ENCODE measurements at places on chromosomes 5 and 9. TPM values are rescaled to one million over a fixed set of nuclear protein-coding genes. Genes with fewer than 3 reads are reported as not detected.

The PCDHB11 gene
- 0.61 TPM for polyA plus RNA-seq

The RNF183 gene
- polyA plus RNA-seq: not detected

The CDO1 gene
- 3.1 TPM for polyA plus RNA-seq

The GFI1B gene
- polyA plus RNA-seq: 0.03 TPM

The LIX1 gene
- 0.02 TPM for polyA plus RNA-seq

The SLC36A2 gene
- polyA plus RNA-seq: not detected

The HCN1 gene
- polyA plus RNA-seq: not detected

The FXN gene
- 15.7 TPM for polyA plus RNA-seq

DNA sequence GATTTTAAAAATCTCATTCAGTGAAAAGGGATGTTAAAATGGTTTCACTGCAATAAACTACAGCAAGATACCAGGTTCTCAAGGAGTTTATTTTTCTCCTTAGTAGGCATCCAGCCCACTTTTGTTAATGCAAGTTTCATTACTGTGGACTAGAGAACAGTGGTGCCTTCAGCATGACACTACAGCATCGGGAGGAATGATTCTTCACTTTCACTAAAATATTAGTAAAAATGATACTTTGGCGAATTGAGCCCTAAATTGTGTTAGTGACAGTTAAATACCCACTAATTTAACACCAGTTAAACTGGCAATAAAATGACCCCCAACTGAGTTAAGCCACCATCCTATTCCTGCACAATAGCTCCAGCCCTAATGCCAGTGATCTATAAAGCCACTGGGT lies 152.2 kb upstream of the MPDZ start:
- no peak overlapping the region for H3K27ac ChIP-seq
- H3K4me3 ChIP-seq: no peak overlapping the region
- H3K36me3 ChIP-seq: no peaks in the 10 kb centered on the region
- H3K4me1 ChIP-seq: no peaks in the 10 kb centered on the region
- H3K27me3 ChIP-seq: no peaks in the 10 kb centered on the region

GRCh38 chr5:159061179-159061796 lies 38.4 kb downstream of the EBF1 start:
- peak; percentile 41 for DNase-seq
- no peaks in the 10 kb centered on the region for H3K36me3 ChIP-seq
- H3K27me3 ChIP-seq: no peaks in the 10 kb centered on the region
- H3K4me1 ChIP-seq: peaks cover 13% of the 10 kb centered on the region

GRCh38 chr5:66854416-66854815 lies 258.2 kb downstream of the MAST4 start:
- DNase-seq: no peak
- H3K27me3 ChIP-seq: no peaks in the 10 kb centered on the region
- no peak overlapping the region for H3K4me3 ChIP-seq
- H3K4me1 ChIP-seq: peaks cover 5% of the 10 kb centered on the region
- no peaks in the 10 kb centered on the region for H3K36me3 ChIP-seq
- no peak overlapping the region for H3K27ac ChIP-seq

DNA sequence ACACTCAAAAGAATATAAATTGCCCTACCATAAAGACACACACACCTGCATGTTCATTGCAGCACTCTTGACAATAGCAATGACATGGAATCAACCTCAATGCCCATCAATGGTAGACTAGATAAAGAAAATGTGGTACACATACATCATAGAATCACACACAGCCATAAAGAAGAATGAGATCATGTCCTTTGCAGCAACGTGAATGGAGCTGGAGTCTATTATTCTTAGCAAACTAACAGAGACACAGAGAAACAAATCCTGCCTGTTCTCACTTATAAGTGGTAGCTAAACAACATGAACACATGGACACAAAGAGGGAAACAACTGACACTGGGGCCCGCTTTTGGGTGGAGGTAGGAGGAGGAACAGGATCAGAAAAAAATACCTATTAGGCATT lies 2062.2 kb upstream of the CDH6 start:
- H3K36me3 ChIP-seq: no peaks in the 10 kb centered on the region
- H3K4me3 ChIP-seq: no peak overlapping the region
- no peak overlapping the region for H3K27ac ChIP-seq

- H3K36me3 ChIP-seq: peaks cover 39% of the 10 kb centered on the region
- peak overlapping the region; percentile 98 for H3K27ac ChIP-seq
- H3K4me1 ChIP-seq: peaks cover 33% of the 10 kb centered on the region
- DNase-seq: peak; percentile 49
- H3K4me3 ChIP-seq: no peak overlapping the region
- H3K27me3 ChIP-seq: no peaks in the 10 kb centered on the region
Measured at GRCh38 chr9:18543406-18544192, 69.6 kb downstream of the ADAMTSL1 start.

- H3K27ac ChIP-seq: no peak overlapping the region
- H3K27me3 ChIP-seq: no peaks in the 10 kb centered on the region
- H3K4me3 ChIP-seq: no peak overlapping the region
- H3K36me3 ChIP-seq: no peaks in the 10 kb centered on the region
Measured at GRCh38 chr9:2216591-2216990, 201.4 kb downstream of the SMARCA2 start.

DNA sequence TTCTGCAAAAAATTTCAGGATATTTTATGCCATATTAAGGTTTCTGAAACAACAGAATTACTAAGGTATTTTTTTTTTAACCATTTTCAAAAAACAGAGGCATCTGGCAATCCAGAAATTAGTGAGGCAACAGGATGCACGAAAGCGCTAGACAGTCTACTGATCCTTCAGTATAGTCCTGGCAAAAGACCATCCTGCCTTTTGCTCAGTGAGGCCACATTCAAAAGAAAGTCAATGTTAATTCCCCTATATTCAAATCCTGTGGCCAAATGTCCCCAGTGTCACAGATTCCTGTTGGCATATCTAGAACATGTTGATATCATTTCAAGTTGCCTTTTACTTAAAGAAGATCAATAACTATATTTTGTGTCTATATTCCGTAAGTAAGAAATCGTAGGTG lies 13.1 kb upstream of the NFIB start:
- H3K36me3 ChIP-seq: no peaks in the 10 kb centered on the region
- H3K27me3 ChIP-seq: no peaks in the 10 kb centered on the region
- H3K4me1 ChIP-seq: 0 out of 2 replicates have a peak, but pooled peaks cover 4% of the 10 kb centered on the region
- no peak overlapping the region for H3K27ac ChIP-seq
- H3K4me3 ChIP-seq: no peak overlapping the region

- H3K27me3 ChIP-seq: no peaks in the 10 kb centered on the region
- H3K4me3 ChIP-seq: peak within 1 kb of the TSS; percentile 23
- no peak within 1 kb of the TSS for H3K27ac ChIP-seq
- no peaks in the 10 kb centered on the region for H3K4me1 ChIP-seq
Measured at GRCh38 chr5:180209137-180209581, at the start of gene RASGEF1C. Gene RASGEF1C (minus strand): TSS chr5:180209211. CDS start chr5:180138052, 71,159 bp downstream.

GRCh38 chr9:130022566-130023143 lies 20.3 kb downstream of the FNBP1 start:
- no peak overlapping the region for H3K4me3 ChIP-seq
- no peaks in the 10 kb centered on the region for H3K4me1 ChIP-seq
- DNase-seq: no peak
- no peaks in the 10 kb centered on the region for H3K36me3 ChIP-seq

DNA sequence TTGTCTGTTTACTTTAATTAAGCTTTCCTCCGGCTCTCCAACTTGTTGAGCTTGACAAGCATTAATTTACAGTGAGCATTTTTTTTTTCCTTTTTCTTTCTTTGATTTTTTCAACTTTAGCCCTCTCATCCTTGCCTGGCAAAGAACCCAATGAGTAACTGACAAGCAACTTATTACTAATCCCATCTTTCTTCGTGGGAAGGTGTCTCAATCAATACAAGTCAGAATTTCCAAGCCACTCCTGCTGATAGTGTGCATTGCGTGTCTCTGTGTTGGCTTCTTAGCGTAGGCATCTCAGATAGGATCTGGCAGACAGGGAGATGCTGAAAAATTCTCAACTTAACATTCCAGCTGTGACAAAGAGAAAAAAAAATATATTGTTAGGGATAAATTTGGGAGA lies 527.7 kb upstream of the WWC1 start:
- no peak overlapping the region for H3K27ac ChIP-seq
- H3K36me3 ChIP-seq: no peaks in the 10 kb centered on the region
- H3K4me3 ChIP-seq: no peak overlapping the region
- no peaks in the 10 kb centered on the region for H3K27me3 ChIP-seq
- DNase-seq: no peak
- no peaks in the 10 kb centered on the region for H3K4me1 ChIP-seq

DNA sequence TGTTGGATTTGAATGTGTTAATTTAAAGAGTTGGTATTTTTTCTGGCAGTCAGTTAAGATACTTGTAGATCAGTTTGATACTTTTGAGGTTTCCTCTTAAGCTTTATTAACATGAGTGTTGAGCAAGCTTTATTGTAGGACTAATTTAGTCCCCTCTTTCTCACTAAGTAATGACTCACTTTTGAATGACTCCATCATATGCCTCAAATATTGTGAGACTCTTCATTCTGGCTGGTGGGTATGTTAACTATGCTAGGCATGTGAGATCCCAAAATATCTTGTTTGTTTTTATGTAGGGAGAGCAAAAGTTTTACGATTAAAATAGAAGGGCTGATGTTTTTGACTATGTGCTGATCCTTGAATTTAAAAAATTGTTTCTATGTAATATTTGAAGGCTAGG lies 355.7 kb downstream of the IZUMO3 start:
- H3K27me3 ChIP-seq: no peaks in the 10 kb centered on the region
- H3K4me3 ChIP-seq: no peak overlapping the region
- H3K36me3 ChIP-seq: no peaks in the 10 kb centered on the region
- no peaks in the 10 kb centered on the region for H3K4me1 ChIP-seq
- no peak overlapping the region for H3K27ac ChIP-seq
- no peak for DNase-seq

DNA sequence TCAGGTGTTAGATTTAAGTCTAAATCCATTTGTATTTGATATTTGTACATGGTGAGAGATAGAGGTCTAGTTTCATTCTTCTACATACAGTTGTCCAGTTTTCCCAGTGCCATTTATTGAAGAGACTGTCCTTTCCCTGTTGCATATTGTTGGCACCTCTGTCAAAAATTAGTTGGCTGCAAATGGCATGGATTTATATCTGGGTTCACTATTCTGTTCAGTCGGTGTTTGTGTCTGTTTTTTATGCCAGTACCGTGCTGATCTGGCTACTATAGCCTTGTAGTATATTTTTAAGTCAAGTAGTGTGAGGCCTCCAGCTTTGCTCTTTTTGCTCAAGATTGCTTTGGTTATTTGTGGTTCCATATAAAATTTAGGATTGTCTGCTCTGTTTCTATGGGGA lies 176.2 kb upstream of the DMRT1 start:
- H3K27ac ChIP-seq: no peak overlapping the region
- no peak for DNase-seq
- H3K4me3 ChIP-seq: no peak overlapping the region
- H3K4me1 ChIP-seq: no peaks in the 10 kb centered on the region
- peaks cover 33% of the 10 kb centered on the region for H3K27me3 ChIP-seq

GRCh38 chr5:93304456-93305250 lies 276.4 kb downstream of the NR2F1-AS1 start:
- peaks cover 12% of the 10 kb centered on the region for H3K4me1 ChIP-seq
- no peak for DNase-seq
- no peak overlapping the region for H3K4me3 ChIP-seq
- H3K36me3 ChIP-seq: no peaks in the 10 kb centered on the region

- H3K4me3 ChIP-seq: no peak overlapping the region
- no peaks in the 10 kb centered on the region for H3K27me3 ChIP-seq
- DNase-seq: no peak
Measured at GRCh38 chr5:142569905-142570304, 116.0 kb downstream of the FGF1 start.

DNA sequence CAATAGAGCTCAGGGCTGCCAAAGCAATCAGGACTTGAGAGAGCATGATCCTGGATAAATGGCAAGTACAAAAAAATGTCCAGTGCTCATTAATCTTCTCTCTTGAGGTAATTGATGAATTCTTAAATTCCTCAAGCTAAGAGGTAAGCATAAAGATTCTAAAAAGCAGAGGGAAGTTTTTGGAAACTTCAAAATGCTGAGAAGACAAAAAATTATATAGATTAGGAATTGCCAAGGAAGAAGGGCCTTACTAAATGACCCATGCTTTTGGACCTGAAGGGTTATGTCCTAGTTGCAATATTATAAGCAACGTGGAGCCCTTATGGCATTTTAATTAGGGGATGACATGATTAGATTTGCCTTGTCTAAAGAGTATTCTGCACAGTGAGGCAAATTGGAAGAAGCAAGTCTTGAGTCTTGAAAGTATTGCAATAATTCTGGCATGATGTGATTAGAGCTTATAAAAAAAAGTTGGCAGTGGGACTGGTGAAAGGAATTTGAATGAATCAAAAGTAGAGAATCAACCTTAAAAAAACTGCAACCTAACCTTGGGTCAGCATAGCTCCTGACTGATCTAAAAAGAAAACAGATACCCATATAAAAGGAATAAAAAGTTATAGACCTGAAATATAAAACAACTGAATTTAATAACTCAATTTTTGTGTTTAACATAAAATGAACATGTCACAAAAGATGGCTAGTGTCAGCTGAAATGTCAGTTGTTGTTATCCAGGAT lies 323.8 kb upstream of the ARRDC3 start:
- DNase-seq: no peak
- H3K36me3 ChIP-seq: no peaks in the 10 kb centered on the region
- no peak overlapping the region for H3K4me3 ChIP-seq

GRCh38 chr9:133970581-133971058 lies 21.5 kb downstream of the VAV2 start:
- peaks cover 59% of the 10 kb centered on the region for H3K4me1 ChIP-seq
- H3K27ac ChIP-seq: no peak overlapping the region
- DNase-seq: no peak
- H3K4me3 ChIP-seq: no peak overlapping the region

DNA sequence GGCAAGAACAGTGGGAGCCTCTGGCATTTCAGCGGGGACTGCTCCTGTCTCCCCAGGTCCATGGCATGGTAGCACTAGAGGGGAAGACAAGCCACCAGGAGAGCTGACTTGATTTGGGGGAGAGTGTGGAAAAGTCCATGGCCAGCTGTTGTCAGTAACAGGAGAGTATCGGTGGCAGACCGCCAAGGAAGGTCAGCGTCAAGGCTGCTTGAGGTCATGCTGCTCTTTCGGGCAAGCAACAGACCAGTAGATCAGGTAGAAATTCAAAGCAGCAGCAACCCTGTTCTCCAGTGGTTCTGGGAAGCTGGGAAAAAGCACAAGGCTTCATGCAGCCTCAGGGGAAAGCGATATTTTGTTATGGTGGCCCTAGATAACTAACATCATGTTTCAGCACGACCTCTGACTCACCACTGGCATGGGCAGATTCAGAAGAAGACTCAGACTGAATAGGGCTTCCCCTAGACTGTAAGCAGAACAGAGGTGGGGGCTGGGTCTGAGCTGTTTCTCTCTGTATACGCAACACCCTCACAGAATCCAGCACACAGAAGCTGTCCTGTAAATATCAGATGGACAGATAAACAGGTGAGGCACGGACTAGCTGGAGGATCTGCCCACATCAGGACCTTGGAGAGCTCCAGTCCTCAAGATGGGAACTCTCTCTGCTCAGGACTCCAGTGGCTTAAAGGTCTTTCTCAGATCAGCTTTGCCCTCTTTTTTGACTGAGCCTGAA lies 35.2 kb upstream of the PLEKHG4B start:
- H3K4me3 ChIP-seq: no peak overlapping the region
- peaks cover 30% of the 10 kb centered on the region for H3K27me3 ChIP-seq
- H3K4me1 ChIP-seq: no peaks in the 10 kb centered on the region
- H3K36me3 ChIP-seq: no peaks in the 10 kb centered on the region

Measured in SK-N-SH (cell line).